ENCODE measurements at places on chromosomes 16 and 17.
A peak's percentile ranks its signal among the peaks of the same experiment; 100 is the strongest.

GRCh38 chr16:66925322-66925840 is at the start of gene RRAD:
RRAD (minus strand) TSS chr16:66925535; CDS start chr16:66925179, 356 bp downstream.
- DNase-seq, result no peak

DNA sequence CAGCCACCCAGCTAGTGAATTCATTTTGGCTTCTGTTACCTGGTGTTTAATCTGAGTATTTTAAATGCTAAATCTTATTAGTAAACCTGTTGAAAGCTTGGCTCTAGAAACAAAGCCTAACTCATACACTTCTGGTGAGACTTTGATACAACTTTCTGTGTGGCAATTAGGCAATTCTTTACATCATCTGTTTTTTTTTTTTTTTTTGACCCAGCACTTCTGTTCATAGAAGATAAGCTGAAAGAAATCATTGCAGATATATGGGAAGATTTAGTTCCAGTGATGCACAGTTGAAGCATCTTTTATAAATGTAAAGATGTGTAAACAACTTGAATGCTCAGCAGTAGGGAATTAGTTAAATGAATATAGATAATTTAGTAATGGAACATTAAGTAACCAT is 21.7 kb upstream of the ABCC11 start:
- no peak for DNase-seq

DNA sequence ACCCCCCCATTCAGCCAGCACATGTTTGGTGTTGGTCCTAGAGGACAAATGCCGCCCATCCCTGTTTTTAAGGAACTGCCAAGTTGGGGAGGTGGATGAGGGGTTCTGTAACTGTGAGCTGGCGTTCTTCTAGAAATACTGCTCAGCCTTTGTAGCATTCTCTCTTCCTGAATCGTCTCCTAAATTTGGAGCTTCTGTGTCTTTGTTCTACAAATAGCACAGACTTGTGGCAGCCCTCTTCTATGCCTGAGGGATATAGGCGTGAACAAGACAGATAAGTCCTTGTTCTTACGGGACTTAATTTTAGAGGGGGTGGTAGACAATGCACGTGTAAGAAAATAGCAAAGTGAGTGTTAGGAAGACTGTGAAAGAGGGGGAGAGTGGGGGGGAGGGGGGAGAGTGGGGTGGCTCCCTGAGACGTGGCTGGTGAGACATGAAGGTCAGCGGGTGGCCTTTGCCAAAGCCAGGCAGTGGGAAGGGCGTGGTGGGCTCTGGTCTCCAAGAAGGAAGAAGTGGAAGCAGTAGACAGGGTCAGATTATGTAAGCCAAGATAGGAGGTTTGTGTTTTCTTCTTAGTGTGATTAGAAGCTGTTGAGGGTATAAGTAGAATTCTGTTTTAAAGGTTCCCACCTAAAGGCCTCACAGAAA is 9.9 kb downstream of the MFSD11 start:
- no peak for DNase-seq

DNA sequence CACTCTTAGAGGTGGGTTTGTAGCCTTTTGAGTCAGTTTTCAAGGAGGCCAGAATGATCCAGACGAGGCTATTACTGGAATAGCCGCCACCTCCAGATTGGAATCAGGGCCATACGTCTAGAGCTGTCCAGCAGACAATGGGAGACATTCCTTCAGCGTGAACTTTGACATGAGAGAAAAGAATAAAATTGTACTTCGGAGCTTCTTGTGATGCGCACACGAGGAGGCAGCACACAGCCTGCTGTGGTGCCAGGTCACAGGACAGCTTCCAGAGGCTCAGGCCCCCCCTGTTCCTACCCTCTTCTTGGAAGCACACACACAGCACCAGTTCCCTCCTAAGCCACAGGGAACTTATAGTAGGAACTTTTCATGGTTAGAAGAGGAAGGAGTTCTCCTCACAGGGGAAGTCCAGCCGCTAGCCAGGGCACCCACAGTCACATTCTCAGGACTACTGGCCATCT is 81.0 kb downstream of the VPS53 start:
- no peak for DNase-seq

DNA sequence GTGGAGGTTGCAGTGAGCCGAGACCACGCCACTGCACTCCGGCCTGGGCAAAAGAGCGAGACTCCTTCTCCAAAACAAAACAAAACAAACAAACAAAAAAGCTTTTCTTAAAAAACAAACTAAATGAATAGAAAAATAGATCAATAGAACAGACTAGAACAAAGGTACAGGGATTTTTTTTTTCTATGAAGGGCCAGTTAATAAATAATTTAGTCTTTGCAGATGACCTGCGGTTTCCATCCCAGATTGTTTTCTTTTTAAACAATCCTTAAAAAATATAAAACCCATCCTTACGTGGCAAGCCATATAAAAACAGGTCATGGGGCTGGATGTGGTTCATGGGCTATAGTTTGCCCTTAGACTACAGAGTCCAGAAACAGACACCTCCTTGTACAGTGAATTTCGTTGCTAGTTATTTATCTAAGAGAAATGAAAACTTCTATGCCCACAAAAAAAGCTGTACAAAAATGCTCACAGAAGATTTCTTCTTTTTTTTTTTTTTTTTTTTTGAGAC is 45.4 kb downstream of the CREBBP start:
- no peak for DNase-seq

DNA sequence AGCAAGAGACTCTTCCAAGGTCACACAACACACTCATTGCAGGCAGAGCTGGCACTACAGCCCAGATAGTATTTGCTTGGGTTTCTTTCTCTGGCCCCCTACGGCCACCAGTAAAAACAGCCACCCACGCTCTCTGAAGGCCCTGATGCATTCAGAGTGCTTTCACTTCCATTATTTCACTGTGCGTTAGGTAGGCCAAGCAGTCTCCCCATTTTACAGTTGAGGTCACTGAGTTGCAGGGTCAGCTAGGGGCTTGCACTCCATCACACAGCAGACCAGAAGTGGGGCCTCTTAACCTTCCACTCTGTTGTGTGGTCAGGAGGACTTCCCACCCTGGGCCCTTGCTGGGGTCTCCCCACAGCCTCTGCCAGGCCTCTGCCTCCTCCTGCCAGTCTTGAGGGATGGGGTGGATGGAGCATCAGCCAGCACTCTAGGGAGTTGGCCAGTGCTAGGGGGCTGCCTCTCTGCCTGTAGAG is 2.5 kb downstream of the TBX21 start:
- DNase-seq, result no peak

- no peak for DNase-seq
These were observed 197.1 kb downstream of the BCAS3 start for GRCh38 chr17:60874772-60875171.

DNA sequence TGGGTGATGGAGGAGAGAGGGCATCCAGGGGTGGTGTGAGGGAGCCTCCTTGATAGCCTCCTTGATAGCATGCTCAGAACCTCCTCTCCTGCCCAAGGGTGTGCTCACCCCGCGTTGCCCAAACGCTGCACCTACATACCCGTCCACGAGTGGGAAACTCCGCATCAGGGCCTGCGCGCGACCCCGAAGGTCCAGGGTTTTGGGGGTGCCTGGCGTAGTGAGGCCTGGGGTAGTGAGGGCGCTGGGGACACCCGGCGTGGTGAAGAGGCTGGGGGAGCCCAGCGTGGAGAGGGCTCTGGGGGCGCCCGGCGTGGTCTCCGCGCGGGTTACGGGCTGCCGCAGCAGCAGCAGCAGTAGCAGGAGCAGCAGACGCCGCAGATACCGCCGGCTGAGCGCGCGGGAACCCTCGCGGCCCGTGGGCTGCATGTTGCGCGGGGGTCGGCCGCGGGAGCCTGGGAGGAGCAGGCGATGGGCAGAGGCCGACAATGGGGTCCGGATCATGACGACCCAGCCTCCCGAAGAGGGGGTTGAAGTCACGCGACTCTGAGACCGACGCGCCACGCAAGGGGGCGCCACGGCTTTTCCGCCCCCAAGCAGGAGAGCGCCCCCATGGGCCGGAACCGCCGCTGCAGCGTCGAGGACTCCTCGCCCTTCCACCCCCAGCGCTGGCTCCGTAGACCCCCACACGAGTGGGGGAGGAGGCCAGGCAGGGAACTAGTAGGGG is at the start of gene DPEP3:
Gene DPEP3 (minus strand): TSS at position 545 of the 724 bp plus-strand sequence. CDS start 119 bp downstream, at position 426.
- no peak for DNase-seq

DNA sequence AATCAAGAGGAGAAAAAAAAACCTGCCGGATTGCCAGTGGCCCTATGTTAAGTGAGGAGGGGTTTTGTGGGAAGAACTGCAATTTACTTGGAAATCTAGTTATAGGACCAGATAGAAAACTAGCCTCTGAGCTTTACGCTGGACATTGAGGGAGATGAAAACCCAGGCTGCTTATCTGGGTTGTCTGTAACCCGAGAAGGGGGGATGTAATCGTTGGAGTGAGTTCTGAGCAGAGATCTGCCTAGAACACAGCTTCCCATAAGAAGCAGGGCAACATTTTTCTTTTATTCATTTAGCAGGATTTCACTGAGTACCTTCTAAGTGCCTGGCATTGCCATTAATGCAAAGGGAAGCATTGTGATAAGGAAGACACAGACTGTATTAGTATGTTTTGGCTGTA is 70.6 kb downstream of the KATNIP start:
- DNase-seq, result no peak

GRCh38 chr17:40540448-40540847 is 24.8 kb downstream of the CCR7 start:
- no peak for DNase-seq

- no peak for DNase-seq
These were observed 284.9 kb downstream of the SOX9 start for GRCh38 chr17:72405662-72406230.

- DNase-seq, result no peak
These were observed 9.8 kb upstream of the PLK1 start for GRCh38 chr16:23668873-23669272.

- peak; percentile 69 for DNase-seq
These were observed 1.6 kb upstream of the PPP1R9B start for GRCh38 chr17:50151937-50152547.

- DNase-seq, result no peak
These were observed 17.8 kb downstream of the CDH8 start for GRCh38 chr16:62018301-62019060.

GRCh38 chr17:68794636-68795434 is 160.4 kb downstream of the ABCA8 start:
- DNase-seq, result no peak

- DNase-seq, result no peak
These were observed 5.1 kb upstream of the SETD6 start for GRCh38 chr16:58510097-58510775.

GRCh38 chr17:36027761-36028160 is 10.0 kb upstream of the CCL23 start:
- no peak for DNase-seq

DNA sequence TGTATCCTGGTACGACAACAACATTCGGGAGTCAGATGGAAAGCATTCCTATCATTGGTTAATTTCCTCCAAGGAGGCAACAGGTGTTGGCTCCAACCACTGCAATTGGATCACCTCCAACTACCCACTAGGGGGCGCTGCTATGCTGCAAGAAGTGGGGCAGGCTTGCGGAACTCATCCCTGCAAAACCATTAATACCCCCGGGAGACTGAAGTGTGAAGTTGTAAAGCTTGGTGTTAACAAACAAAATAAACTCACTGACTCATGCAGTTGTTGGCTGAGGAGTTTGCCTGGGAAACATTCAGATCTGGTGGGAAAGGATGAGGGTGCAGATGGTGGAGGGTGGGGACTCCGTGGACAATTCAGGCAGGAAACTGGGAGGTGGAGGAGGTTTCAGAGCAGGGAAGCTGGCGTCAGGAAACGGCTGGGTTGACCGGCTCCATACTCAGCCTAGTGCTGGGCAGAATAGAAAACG is 84.9 kb downstream of the HS3ST2 start:
- DNase-seq, result peak; percentile 90

DNA sequence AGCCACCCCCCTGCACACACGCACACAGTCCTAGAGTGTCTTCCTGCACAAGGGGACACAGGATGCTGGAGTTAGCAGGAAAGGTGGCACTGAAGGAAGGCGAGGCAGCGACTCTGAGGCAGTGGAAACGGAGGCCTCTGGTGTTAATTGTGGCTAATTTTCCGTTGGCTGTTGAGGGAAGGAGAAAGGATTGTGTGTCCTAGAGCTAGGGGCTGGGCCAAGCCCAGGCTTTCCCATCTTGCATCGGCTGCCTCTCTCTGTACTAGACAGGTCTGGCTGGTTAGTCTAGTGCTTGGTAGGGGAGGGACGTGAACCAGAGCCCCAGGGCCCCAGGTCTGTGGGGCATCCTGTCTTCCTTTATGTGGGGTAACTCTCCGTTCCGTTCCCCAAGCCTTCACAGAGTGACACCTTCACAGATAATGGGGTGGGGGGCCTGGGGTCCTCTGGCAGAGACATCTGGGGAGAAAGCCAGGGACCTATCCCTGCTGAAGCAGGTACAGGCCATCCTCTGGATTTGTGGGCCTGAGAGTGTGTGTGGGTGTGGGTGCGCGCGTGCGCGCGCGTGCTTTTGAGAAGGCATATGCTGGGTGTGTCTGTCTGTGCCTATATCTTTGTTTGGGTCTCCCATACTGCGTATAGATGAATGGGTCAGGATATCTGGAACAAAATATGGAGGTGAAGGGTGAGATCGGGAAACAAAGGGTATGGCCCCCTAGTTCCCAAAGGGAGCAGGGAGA is at the start of gene CHD3:
Gene CHD3 (plus strand): TSS at position 606 of the 737 bp plus-strand sequence. CDS start 212 bp downstream, outside the sequence.
- no peak for DNase-seq

GRCh38 chr17:29252101-29252791 is 5.6 kb downstream of the CRYBA1 start:
- no peak for DNase-seq

DNA sequence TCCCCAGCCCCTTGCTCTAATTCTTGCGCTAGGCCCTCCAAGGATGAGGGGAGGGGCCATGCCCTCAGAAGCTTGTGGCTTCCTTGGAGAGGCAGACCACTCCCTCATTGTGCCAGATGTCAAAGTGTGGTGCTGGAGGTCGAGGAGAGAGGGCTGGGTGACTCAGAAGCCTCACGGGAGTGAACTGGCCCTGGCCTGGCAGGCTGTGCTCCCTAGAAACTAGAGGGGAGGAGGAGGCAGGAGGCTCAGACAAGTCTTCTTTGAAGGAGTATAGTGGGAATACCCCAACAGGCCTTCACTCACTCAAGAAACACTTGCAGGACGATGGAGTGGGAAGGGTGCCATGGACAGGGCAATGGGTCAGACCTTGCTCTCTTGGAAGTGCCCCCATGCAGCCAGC is 18.5 kb downstream of the ANKRD40 start:
- DNase-seq, result no peak

- DNase-seq, result no peak
These were observed 194.4 kb downstream of the ANKFN1 start for GRCh38 chr17:56347639-56348038.

GRCh38 chr16:24745791-24746190 is 16.3 kb downstream of the TNRC6A start:
- no peak for DNase-seq

DNA sequence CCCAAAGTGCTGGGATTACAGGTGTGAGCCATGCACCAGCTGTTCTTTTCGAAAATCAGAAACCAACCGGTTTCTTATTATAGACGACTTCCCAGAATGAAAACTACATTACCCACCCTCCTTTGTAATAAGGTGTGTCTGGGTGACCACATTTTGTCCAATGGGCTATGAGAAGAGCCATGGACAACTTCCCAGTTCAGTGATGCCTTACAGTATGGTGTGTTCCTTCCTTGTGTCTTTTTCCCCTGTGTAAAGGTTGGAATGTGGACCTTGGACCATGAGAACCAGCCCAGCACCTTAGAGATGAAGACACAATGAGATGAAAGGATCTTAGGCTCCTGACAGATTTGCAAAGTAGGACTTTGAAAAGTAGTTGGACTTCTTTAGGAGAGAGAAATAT is 85.0 kb upstream of the ATF7IP2 start:
- no peak for DNase-seq

- no peak for DNase-seq
These were observed 2.2 kb upstream of the FOXK2 start for GRCh38 chr17:82517230-82517865.

Measured in nephron progenitor cell (in vitro differentiated cells).